ENCODE measurements at places on chromosomes 5 and 9. TPM values are rescaled to one million over a fixed set of nuclear protein-coding genes. Genes with fewer than 3 reads are reported as not detected.

DNA sequence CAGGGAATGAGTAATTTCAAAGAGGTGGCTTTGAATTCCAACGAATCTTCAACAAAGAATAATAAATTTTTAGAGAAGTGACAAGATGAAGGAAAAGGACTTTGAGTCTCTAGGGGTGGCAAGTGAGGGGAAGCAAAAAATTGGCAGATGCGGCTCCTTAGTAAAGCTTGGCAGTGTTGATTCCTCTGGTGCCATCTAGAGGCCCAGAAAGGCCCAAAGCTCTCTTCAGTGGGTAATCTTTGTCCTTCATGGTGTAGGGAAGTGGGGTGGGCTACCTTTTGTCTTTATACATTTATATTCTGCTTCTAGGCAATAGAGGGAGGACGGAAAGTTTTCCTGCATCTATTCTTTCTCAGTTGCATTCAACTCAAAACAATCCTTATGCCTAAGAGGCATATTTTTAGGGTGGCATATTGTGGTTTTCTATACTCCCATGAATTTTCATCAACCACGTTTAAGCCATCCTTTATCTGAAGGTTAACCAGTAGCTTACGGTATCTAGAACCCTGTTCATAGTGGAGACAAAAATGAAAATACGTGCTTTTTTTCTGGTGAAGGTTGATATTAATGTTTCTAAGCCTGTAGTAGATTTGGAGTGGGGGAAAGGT lies 17.5 kb upstream of the ROPN1L start:
- H3K4me3 ChIP-seq, result no peak overlapping the region
- H3K27me3 ChIP-seq, result no peaks in the 10 kb centered on the region
- H3K36me3 ChIP-seq, result peaks cover 90% of the 10 kb centered on the region
- peaks cover 35% of the 10 kb centered on the region for H3K4me1 ChIP-seq

GABRG2 gene
- total RNA-seq, result not detected

- H3K4me3 ChIP-seq, result no peak overlapping the region
- no peaks in the 10 kb centered on the region for H3K27me3 ChIP-seq
- no peak for DNase-seq
- no peaks in the 10 kb centered on the region for H3K4me1 ChIP-seq
- peaks cover 18% of the 10 kb centered on the region for H3K36me3 ChIP-seq
Observed at GRCh38 chr9:20112205-20112783, 323.5 kb upstream of the SLC24A2 start.

DNA sequence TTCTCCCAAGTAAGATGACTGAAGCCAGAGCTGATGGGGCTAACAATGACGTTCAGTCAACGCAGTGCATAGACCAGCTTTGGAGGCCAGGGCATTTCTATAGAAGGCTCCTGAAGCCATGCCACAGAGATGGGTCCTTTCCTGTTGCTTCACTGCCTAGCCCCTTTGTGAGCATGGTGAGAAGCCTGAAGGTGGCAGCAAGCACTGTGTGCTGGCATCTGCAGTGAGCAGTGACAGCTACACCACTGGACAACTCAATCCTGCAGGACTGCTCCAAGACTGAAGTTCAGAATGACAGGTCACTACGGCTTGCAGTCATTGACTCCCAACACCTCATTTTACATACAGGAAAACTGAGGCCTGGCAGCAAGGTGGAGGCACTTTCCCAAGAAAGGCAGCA lies 229.0 kb downstream of the TSSK1B start:
- H3K27me3 ChIP-seq, result no peaks in the 10 kb centered on the region
- H3K27ac ChIP-seq, result no peak overlapping the region
- H3K36me3 ChIP-seq, result no peaks in the 10 kb centered on the region
- H3K4me3 ChIP-seq, result no peak overlapping the region
- no peak for DNase-seq

BICD2 gene
- total RNA-seq, result 28.3 TPM

ASPN gene
- not detected for total RNA-seq

PCDHGB3 gene
- 0.71 TPM for total RNA-seq

KIF3A gene
- total RNA-seq, result 16.9 TPM

GRCh38 chr5:10994091-10994986 lies 233.3 kb upstream of the DAP start:
- no peaks in the 10 kb centered on the region for H3K4me1 ChIP-seq
- DNase-seq, result no peak
- no peak overlapping the region for H3K27ac ChIP-seq
- peaks cover 15% of the 10 kb centered on the region for H3K27me3 ChIP-seq
- H3K4me3 ChIP-seq, result no peak overlapping the region
- H3K36me3 ChIP-seq, result no peaks in the 10 kb centered on the region

TMEM174 gene
- not detected for total RNA-seq

ERGIC1 gene
- 68.0 TPM for total RNA-seq

- no peaks in the 10 kb centered on the region for H3K36me3 ChIP-seq
- H3K27ac ChIP-seq, result no peak overlapping the region
- H3K27me3 ChIP-seq, result no peaks in the 10 kb centered on the region
- DNase-seq, result no peak
- H3K4me3 ChIP-seq, result no peak overlapping the region
Observed at GRCh38 chr9:79572032-79572607, 355 bp downstream of the TLE4 start.

GRCh38 chr9:20243841-20244240 lies 378.5 kb downstream of the MLLT3 start:
- H3K36me3 ChIP-seq, result no peaks in the 10 kb centered on the region
- H3K27ac ChIP-seq, result peak overlapping the region; percentile 86
- H3K4me3 ChIP-seq, result peak overlapping the region; percentile 77
- H3K4me1 ChIP-seq, result peaks cover 68% of the 10 kb centered on the region
- no peak for DNase-seq
- H3K27me3 ChIP-seq, result no peaks in the 10 kb centered on the region

GRCh38 chr5:154273028-154273617 lies 82.6 kb downstream of the GALNT10 start:
- H3K27me3 ChIP-seq, result no peaks in the 10 kb centered on the region
- H3K4me3 ChIP-seq, result peak overlapping the region; percentile 50
- peaks cover 45% of the 10 kb centered on the region for H3K4me1 ChIP-seq
- peaks cover 7% of the 10 kb centered on the region for H3K36me3 ChIP-seq

- no peak overlapping the region for H3K4me3 ChIP-seq
- H3K27ac ChIP-seq, result no peak overlapping the region
- H3K36me3 ChIP-seq, result no peaks in the 10 kb centered on the region
Observed at GRCh38 chr5:13567819-13568218, 376.7 kb downstream of the DNAH5 start.

- no peak overlapping the region for H3K4me3 ChIP-seq
- no peaks in the 10 kb centered on the region for H3K27me3 ChIP-seq
- no peaks in the 10 kb centered on the region for H3K36me3 ChIP-seq
- no peak for DNase-seq
- no peaks in the 10 kb centered on the region for H3K4me1 ChIP-seq
Observed at GRCh38 chr5:120769312-120769872, 305.3 kb downstream of the PRR16 start.

DNA sequence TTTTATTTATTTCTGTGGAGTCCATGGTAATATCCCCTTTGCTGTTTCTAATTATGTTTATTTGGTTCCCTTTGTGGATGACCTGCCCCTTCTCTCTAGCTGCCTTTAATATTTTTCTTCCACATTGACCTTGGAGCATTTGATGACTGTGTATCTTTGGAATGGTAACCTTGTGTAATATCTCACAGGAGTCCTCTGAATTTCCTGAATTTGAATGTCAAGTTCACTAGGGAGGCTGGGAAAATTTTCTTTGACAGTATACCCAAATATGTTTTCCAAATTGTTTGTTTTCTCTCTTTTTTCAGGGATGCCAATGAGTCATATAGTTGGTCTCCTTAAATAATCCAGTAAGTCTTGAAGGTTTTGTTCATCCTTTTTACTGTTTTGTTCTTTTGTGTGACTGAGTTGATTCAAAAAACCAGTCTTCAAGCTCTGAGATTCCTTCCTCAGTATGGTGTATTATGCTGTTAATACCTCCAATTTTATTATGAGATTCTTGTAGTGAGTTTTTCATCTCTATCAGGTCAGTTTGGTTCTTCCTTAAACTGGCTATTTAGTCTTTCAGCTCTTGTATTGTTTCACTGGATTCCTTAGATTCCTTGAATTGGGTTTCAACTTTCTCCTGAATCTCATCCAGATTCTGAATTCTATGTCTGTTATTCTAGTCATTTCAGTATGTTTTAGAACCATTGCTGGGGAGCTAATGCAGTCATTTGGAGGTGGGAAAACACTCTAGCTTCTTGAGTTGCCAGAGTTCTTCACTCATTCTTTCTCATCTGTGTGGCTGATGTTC lies 349.0 kb upstream of the TARS1 start:
- H3K4me1 ChIP-seq, result no peaks in the 10 kb centered on the region
- no peak overlapping the region for H3K27ac ChIP-seq
- no peak overlapping the region for H3K4me3 ChIP-seq
- no peaks in the 10 kb centered on the region for H3K27me3 ChIP-seq
- no peak for DNase-seq
- H3K36me3 ChIP-seq, result no peaks in the 10 kb centered on the region

DNA sequence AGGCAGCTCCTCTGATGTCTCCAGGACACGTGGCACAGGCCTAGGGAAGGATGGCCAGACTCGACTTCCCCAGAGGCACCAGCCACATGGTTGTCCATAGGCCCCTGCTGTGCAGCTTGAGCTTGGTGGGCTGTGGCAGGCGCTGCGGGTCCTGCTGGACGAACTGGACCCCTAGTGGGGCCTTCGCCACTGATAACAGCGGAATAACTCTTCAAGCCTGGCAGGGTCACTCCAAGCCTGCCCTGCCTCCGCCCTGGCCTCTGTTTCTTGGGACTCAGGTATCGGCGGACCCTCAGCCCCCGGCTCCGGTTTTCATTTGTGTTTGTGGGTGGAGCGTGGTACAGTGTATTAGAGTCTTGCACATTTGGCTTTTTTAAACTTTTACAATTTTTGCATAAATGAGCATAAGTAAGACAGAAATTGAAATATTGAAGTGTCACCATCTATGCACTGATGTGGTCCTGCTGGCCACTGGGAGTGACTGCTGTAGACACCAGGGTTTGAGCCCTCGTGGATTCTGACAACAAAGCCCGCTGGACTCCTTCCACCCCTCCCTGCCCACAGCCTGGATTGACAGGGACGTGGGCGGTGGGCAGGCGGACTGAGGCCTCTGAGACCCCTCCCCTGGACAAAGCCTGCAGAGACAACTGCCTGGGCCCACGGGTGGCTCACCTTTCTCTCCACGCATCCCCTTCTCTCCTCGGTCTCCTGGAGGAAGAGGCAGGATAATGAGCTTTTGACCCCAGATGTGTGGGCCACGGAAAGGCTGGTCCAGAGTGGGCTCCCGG lies 3.8 kb downstream of the FCN1 start:
- H3K27ac ChIP-seq, result no peak overlapping the region
- no peak overlapping the region for H3K4me3 ChIP-seq
- H3K36me3 ChIP-seq, result no peaks in the 10 kb centered on the region
- peaks cover 2% of the 10 kb centered on the region for H3K4me1 ChIP-seq
